Posterior vena cava (tissue), 2 donors: ENCODE measurements at places on chromosomes 1 and 21.

DNA sequence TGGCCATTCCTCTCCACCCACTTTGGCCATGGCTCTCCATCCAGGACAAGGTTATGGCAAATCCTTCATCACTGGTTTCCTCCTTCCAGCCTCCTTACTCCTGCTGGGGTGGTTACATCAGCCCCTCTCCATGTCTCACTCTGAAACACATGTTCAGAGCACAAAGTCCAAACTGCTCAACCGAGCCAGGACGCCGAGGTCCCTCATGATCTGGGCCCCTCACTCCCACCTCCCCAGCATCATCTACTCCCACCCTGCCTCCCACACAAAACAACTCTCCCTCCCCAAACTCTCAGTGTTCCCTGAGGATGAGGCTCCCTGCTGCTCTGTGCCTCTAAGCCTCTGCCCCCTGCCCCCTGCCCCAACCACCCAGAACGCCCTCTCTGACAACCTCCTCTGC lies 33.3 kb upstream of the ZBTB40 start:
- DNase-seq = no peak

DNA sequence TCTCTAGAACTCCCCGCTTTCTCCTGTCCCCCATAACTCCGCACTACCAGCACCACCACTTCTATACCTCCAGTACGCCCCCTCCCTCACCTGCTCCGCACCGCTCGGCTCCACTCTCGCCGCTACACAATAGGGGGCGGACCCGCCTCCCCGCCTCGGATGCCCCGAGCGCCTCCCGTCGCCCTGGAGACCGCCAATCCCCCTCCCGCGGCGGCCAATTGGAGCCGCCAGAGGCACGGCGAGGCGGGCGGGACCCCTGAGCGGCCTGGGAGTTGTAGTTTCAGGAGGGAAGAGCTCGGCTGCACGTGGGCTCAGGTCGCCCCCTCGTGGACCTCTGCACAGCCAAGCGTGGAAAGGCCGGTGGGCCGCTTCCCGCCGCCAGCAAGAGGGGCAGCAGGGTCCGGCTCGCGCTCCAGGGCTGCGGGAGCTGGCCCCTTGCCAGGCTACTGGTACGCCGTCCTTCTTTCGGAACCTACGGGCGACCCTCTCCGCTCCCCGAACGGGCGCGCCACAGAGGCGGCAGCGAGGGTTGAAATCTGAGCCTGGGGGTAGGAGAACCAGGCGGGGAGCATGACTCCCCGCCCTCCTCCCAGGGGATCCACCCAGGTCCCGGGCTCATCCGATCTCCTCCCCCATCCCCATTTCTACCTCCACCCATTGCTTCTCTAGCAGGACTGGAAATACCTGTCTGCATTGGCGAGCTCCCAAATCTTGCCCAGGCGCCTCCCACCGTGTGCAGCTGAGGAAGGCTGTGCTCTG lies at the start of gene IGSF9:
Gene IGSF9, minus strand, starts transcription at position 131 of the 759 bp plus-strand sequence. CDS start 2,159 bp downstream, outside the sequence.
- peak; percentile 90 for DNase-seq

DNA sequence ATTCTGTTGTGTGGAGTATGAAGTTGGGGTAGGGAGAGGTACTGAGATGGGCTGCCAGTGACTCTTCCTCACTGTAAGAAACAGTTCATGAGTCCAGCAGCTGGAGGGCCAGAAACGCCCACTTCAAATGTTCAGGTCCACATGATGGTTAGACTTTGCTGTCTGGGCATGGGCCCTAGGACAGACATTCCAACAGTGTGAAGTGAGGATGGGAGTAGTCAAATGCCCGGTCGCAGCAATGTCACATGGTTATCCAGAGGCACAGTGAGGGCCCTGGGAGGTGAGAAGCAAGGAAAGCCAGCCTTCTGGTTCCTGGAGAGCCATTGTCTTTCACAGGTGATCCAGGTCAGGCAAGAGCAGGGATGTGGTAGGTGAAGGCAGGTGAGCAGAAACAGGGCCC lies 304.4 kb downstream of the HHAT start:
- no peak for DNase-seq

DNA sequence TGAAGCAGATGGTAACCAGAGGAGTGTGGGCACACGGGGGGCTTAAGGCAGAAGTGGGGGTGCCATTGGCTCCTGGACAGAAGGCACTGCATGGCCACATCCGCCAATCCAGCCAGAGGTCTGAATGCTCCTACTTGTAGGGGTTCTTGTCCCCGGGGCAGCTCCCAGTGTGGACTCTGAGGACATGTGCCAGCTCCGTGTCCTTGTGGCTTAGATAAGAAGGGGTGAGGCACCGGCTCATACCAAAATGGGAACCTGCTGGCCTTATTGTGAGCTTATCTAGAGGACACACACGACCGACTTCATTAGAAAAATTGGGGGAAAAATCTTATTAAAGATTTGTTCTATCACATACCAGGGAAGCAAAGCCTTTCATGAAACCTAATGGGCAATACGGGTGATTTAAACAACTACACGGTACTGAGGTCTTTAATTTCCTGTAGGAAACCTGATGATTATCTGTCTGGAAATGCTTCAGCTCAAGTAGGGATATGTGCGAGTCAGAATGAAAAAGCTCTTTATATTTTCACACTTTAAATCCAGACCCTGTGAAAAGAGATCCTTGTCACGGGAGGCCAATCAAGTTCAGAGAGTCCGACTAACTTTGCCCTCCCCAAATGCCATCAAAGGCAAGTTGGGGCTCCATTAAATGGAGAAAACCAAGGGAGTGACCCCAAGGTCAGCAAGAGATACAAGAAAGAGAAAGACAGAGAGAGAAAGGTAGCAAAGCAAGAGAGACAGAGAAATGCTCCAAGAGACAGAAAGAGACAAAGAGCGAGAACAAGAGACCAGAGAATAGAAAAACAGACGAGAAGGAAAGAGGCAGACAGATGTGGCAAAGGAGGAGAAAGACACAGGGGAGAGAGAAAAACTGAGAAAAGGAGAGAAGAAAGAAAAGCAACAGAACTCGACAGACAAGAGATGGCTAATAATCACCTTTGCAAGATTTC lies 14.1 kb upstream of the KCNN3 start:
- DNase-seq = no peak

- no peak for DNase-seq
Observed at GRCh38 chr1:209208648-209209047, 374.9 kb upstream of the CAMK1G start.

DNA sequence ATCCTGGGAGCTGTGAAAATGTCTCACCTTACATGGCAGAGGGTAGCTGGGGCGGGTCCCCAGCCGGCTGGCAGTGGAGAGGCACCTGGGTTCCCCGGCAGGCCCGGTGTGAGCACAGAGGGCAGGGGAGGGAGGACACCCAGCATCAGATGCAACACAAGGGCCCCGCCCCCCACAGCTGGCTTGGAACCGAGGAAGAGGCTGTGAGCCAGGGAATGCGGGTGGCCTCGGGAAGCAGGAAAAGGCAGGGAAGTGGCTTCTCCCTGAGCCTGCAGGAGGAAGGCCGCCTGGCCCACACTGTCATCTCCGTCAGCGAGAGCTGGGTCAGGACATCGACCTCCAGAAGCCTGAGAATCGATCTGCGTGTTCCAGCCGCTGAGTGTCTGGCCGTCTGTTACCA lies 87.3 kb downstream of the SIK1 start:
- no peak for DNase-seq

GRCh38 chr1:7294636-7295035 lies 476.5 kb upstream of the VAMP3 start:
- no peak for DNase-seq

DNA sequence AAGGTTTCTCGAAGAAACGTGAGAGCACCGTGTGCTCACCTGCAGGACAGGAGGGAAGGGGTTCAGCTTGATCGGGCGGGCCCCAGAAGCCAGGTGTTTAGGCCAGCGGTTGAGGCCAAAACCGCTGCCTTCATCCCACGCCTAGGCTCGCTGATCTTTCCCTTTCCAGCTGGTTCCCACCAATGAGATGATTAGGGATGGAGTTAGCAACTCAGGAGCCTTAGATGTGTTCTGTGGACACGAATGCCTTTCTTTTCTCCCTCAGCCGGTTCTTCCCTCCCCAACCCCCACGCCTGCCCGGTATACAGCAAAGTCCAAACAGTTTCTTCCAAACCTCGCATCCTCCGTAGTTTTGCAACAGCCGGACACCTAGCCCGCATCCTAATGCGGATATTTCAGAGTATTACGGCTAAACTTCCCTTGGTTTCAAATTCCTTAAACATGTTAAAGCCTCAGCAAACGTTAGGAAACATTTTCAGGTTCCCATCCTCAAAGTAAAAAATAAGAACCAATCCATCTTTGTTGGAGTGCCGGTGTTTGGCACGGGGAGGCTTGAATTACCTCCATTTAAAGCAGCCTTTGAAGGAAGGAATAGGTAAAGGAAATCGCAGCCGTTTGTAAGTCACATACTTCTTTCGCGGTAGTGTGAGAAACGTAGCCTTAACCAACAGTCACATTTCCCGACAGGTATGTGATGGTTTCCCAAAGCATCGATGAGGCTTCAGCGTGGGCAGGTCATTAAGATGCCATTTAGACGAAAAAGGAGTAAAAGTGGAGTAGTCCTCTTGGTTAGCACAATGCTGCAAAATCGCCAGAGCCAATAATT lies 1.1 kb downstream of the LRRC8C start:
- no peak for DNase-seq

DNA sequence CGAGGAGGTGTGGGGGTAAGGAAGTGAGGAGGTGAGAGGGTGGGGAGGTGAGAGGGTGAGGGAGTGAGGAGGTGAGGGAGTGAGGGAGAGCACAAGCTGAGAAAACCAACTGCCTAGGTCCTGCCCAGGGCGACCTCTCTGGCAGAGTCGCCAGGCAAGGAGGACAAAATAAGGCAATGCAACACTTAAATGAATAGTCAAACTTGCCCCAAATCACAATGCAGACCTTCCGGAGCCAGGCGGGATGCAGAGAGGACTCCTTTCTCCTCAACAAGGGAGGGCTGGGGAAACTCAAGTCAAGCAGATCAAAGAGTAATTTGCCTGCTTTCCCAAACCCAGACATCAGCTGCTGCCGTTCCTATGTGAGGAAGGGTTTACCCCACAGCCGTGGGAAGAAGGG lies 86.0 kb downstream of the CCDC185 start:
- DNase-seq = no peak

GRCh38 chr1:1399872-1400575 lies 889 bp upstream of the CCNL2 start:
- DNase-seq = no peak

DNA sequence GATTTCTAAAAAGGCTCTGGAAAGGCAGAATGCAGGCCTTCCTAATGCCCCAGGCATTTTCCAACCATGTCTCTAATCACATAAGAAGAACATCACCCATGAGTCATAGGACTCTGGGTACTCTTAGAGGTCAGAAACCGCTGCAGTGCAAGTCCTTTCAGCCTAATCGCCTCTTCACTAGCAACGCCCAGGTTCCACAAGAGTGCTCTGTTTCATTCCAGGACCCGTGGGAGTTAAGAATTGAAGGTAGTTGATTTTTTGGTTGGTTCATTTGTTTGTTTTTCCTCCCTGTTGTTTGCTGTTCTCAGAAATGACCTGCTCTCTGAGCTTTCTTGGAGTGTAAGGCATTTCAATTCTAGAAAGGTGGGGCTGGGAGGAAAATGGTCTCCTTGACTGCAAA lies 123.2 kb downstream of the NR5A2 start:
- no peak for DNase-seq

DNA sequence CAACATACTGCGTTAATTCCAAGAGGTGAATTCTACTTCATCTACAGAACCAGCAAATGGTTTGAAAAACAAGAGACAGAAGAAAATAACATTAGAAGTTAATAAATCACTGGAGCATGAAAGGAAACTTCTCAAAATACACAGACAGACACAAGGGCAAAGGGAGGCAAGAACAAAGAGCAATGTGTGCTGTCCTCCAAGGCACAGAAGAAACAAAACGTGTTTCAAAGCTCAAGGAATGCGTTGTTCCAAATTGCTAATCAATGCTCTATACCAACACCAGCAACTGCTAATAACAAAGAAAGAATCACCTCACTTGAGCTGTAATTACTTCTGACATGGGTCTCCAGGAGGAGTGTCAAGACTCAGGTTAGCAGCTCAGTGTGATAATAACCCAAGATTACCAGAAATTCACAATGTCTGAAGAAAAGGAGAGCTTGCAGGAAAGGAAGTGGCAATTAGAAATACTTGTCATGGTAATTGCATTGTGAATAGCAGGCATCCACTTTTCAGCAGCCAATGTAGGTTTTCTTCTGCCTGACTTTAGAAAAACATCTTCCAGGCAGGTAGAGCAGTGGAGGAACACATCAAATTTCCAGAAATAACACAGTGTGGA lies 175.4 kb downstream of the SEC16B start:
- DNase-seq = no peak

GRCh38 chr1:116457946-116458604 lies 85.0 kb downstream of the ATP1A1 start:
- no peak for DNase-seq

DNA sequence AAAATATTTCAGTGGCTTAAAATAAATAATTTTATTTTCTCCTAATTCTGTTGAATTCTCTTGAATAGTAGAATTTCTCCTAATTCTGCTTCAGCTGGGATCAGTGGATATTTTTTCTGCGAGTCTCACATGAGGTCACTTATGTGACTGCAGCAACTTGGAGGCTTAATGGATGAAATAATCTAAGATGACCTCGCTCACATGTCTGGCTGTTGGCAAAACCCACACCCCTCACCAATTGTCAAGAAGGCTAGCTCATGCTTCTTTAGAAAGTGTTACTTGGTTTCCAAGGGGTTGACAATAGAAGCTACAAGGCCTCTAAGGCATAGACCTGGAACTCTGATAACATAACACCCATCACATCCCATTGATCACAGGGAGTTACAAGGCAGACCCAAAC lies 156.9 kb upstream of the DPYD start:
- DNase-seq = no peak
